ENCODE measurements at places on chromosomes 11 and 22.

GRCh38 chr11:31870609-31871309 lies 59.6 kb upstream of the PAX6 start:
- DNase-seq: no peak

DNA sequence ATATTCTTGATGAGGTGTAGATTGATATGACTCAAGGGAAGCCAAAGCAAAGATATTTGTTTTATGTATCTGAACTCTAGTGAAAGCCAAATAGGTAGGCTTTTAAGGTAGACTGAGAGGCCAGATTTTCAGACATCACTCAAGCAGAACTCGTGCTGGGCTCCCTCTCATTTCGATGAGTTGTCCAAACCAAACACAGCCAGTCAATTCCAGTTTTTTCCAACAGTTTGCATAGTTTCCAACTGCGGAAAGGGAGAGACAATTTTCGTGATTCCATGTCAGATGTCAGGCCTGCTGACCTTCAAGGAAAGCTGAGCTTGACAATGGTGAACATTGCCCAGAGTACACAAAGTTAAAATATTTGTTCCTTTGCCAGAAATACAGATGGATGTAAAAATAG lies 110.9 kb upstream of the MPPED2 start:
- no peak for DNase-seq

- peak; percentile 1 for DNase-seq
Observed at GRCh38 chr11:63212742-63213141, 30.7 kb downstream of the SLC22A25 start.

DNA sequence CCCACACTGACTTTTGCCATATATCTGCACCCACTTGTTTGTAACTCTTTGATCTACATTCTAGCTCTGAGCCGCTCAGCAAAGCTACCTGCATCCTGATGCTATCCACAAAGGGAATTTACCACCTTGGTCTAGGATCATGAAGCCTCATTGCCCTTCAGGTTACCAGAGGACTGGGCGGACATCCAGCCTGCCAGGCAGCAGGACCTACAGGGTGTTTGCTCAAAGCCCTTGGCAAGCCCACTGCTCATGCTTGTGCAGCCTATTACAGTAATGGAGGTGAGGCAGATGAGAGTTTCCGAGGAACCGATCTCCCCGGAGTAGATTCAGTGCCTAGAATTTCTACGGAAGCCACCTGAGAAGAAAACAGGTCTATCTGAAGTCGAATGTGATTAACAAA lies 417.2 kb downstream of the OPCML start:
- no peak for DNase-seq

DNA sequence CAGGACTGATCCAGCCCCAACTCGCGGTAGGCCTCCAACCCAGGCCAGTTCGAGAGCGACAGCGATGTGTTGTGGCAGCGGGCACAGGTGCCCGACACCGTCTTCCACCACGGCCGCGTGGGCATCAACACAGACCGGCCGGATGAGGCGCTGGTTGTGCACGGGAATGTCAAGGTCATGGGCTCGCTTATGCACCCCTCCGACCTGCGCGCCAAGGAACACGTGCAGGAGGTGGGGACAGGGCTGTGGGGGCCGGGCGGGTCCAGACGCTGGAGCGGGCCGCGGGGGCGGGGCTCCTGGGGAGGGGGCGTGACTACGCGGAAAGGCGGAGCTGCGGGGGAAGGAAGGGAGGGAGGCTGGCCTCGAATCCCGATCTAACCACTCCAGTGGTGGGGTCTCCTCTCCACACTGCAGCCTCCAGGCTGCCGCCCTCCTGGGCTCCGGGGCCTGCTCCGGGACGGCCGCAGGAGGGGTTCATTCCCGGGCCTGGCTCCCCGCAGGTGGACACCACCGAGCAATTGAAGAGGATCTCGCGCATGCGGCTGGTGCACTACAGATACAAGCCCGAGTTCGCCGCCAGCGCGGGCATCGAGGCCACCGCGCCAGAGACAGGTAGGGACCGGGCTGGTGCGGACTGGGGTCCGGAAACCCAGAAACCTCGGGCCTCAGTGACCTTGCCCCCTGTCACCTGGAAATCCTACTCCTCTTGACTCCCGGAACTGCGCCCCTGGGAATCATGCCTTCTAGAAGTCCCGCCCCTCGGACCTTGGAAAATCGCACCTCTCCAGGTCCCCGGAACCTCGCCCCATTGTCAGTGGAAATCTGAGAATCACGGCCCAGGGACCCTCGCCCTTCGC lies 14.9 kb downstream of the TMEM258 start:
- no peak for DNase-seq

GRCh38 chr22:46876357-46876934 lies 114.0 kb downstream of the TBC1D22A start:
- no peak for DNase-seq

DNA sequence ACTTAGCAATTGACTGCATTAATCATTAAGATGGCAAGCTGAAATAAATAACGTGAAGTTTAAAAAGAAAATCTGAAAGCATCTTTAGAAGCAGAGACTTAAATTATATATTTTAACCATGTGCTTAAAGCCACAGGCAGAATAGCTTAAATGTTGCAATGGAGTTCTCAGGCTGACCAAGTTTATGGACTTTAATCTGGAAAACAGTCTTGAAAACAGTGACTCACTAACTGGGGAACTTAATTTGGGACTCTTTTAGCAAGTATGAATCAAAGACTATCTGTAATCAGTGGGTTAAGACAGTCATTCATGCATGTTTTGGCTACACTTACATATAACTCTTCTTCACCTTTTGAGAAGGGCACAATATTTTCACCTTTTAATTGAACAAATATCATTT lies 12.6 kb upstream of the GLYATL1 start:
- peak; percentile 64 for DNase-seq

DNA sequence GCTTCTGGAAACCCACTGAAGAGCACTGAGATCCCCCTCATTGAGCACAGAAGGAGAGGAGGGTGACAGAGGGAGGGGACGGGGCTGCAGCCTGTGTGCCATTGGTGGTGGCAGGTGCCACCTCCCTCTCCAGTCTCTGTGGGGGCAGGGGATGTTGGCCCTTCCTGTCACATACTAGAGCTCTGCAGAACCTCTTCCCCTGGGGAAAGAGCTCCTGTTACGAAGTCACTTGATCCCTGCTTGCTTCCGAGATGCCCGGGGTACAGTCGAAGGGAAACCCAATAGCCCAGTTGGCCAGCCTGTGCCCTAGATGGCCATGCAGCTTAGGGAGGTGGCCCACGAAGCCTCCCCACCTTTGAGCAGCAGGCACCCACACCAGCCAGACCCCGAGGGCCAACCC lies 29.4 kb downstream of the DAGLA start:
- DNase-seq: no peak

DNA sequence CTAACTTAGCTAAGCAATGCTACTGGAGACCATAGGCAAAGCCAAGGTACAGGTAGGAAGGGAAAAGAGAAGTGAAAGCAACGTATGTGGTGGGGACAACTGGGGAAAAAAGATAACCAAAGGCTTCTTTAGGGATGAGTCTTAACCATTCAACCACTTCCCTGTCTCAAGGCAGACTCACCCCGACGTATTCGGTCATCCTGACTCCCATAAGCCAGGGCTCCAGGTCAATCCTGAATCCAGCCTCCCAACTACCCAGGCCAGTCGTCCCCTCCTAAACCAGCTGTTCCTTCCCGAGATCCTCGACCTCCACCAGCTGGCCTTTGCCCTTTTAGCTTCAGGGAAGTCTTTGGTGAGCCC lies 330 bp downstream of the ACP2 start:
- peak; percentile 36 for DNase-seq
